ENCODE measurements at places on chromosomes 16 and 17.
A peak's percentile ranks its signal among the peaks of the same experiment; 100 is the strongest.

- H3K4me3 ChIP-seq, result no peak overlapping the region
These were observed 3.0 kb upstream of the ABR start for GRCh38 chr17:1182811-1183170.

DNA sequence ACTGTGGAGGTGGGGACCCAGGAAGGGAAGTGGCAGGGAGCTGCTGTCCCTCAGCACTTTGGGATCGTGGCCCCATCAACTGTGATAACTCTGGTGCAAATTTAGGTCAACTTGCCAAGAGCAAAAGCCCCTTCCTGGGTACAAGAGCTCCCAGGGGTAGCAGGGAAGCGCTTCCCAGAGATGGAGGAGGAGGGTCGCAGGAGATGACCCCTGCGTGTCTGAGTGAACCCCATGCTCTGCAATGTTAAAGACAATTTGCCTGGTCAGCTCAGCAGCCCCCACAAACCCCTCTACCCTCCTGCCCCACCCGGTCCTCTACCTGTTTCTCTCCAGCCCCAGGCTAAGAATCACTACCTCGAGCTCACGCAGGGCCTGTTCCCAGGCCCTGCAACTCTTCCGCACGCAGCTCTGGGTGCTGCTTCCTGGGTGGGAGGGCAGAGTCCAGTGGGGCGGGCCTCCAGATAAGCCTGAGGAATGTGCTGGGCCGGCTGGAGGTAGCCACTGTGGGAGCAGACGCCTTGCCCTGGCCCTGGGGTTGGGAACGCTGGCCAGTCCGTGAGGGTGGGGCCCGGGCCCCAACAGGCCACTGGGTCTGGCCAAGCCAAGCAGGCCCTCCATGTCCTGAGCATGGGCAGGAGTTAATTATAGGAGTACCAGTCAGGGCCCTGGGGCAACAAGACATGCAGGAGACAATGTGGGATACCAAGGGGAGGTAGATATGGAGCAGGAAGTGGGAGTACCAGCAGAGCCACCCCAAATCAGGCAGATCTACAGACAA lies 6.1 kb downstream of the DOK4 start:
- H3K4me1 ChIP-seq, result peaks cover 9% of the 10 kb centered on the region
- no peak overlapping the region for H3K4me3 ChIP-seq
- 0 out of 2 replicates have a peak, but pooled peaks cover 3% of the 10 kb centered on the region for H3K27me3 ChIP-seq
- no peaks in the 10 kb centered on the region for H3K36me3 ChIP-seq

GRCh38 chr17:72850410-72851118 lies 241.9 kb downstream of the SLC39A11 start:
- H3K36me3 ChIP-seq, result no peaks in the 10 kb centered on the region
- H3K4me1 ChIP-seq, result no peaks in the 10 kb centered on the region
- H3K4me3 ChIP-seq, result no peak overlapping the region
- no peaks in the 10 kb centered on the region for H3K27me3 ChIP-seq

DNA sequence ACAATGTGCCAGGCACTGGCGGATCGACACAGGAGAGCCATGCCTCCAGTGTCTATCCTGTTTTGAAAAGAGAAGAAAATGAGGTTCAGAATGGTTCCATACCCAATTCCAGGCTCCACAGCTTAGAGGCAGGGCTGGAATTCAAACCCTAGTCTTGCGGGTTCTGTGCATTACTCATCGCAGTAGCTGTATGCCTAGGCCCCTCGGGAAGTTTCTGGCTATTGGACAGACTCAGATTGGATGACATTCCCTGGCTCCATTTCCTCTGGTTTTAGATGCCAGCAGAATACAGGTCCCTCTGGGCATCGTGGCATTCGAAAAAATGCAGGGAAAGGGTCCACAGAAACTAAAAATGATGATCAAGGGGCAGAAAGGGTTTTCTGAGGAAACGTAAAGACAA lies 184.7 kb downstream of the COPRS start:
- no peaks in the 10 kb centered on the region for H3K36me3 ChIP-seq
- no peak for DNase-seq
- no peaks in the 10 kb centered on the region for H3K4me1 ChIP-seq
- no peaks in the 10 kb centered on the region for H3K27me3 ChIP-seq
- no peak overlapping the region for H3K27ac ChIP-seq

DNA sequence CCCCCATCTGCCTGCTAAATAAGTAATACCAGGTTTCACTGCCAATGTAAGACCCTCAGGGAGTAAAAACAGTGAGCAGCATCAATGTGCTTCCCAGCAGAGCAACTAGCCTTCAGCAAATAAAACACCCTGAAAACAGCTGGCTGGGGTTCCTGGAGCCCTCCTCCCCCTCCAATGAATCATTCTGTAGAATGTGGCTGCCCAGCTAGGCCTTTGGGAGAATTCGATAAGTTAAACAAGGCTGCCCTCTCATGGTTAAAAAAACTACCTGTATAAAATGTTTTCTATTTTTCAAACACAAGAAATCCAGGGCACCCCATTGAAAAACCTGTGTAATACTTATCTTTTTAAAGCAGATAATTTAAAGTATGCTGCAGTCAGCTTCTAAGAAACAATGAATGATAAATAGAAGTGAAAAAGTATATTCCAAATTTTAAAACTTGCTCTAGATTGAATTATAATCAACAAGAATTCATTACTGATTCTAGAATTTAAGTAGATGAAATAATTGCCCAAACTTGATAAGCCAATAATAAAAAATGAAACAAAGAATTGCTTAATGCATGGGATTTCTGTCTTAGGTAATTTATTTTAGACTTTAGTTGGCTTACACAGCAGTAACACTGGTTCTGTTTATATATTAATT lies 9.4 kb upstream of the TOM1L1 start:
- no peaks in the 10 kb centered on the region for H3K27me3 ChIP-seq
- DNase-seq, result peak; percentile 59
- H3K36me3 ChIP-seq, result no peaks in the 10 kb centered on the region
- no peaks in the 10 kb centered on the region for H3K4me1 ChIP-seq
- H3K4me3 ChIP-seq, result no peak overlapping the region
- H3K27ac ChIP-seq, result no peak overlapping the region

DNA sequence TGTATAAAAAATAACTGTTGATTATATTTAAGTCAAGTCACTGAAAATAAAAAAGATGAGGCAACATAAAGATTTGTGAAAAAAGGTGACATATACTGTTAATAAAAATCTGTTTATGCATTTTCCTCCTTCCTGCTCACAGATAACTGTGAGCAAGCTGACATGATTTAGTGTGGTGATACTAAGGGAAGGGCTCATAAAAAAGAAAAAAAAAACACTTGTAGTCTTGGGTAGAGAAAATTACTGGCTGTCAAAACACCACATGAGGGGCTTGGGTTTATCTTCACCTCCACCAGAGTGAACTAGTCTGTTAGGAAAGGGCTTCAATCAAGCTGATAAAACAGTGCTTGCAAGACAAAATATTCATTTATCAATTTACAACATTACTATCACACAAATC lies 247.6 kb downstream of the CNTNAP4 start:
- no peak for DNase-seq
- H3K27me3 ChIP-seq, result no peaks in the 10 kb centered on the region
- H3K4me3 ChIP-seq, result no peak overlapping the region
- no peak overlapping the region for H3K27ac ChIP-seq
- no peaks in the 10 kb centered on the region for H3K36me3 ChIP-seq

DNA sequence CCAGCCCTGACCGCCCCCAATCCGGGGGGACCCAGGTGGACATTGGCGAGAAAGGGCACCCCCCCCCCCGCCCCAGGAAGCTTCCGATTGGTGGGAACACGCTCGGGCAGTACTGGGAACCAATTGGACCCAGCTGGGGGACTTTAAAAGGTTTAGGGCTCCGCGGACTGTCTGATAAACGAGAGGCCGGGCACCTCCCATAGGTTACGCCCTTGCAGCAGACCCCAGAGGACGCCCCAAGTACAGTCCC lies 245 bp downstream of the TMEM256 start:
- no peak overlapping the region for H3K27ac ChIP-seq
- H3K27me3 ChIP-seq, result peaks cover 26% of the 10 kb centered on the region
- H3K4me1 ChIP-seq, result peaks cover 4% of the 10 kb centered on the region
- peak overlapping the region; percentile 76 for H3K4me3 ChIP-seq
- H3K36me3 ChIP-seq, result no peaks in the 10 kb centered on the region

- peak within 1 kb of the TSS; percentile 74 for H3K4me3 ChIP-seq
- peak; percentile 89 for DNase-seq
- H3K4me1 ChIP-seq, result no peaks in the 10 kb centered on the region
- peak within 1 kb of the TSS; percentile 29 for H3K27ac ChIP-seq
- no peaks in the 10 kb centered on the region for H3K27me3 ChIP-seq
These were observed at the start of the genes NAA60 and ZNF597 for GRCh38 chr16:3443108-3444031. TSS of gene NAA60 (plus strand) at chr16:3443680. CDS start at chr16:3476228, 32,548 bp downstream. TSS of gene ZNF597 (minus strand) at chr16:3443504. CDS start at chr16:3443153, 351 bp downstream.

DNA sequence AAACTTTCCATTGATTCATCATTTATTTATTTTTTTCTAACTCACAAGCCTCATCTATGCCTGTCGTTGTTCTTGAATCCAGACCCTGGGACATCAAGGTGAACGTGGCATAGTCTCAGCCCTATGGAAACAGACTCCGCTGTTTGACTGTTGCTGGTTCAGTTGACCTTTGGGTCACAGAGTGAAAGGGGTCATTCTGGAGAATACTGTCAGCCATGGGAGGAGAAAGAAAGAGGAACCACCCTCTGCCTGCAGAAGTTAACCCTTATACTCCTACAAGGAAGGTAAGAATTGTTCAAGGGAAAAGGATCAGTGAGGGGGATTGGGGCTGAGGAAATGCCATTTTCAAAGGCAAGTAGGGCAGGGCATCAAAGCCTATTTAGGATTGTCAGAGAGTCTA lies 387.6 kb upstream of the MAF start:
- H3K4me3 ChIP-seq, result no peak overlapping the region
- H3K4me1 ChIP-seq, result no peaks in the 10 kb centered on the region
- DNase-seq, result no peak
- H3K27ac ChIP-seq, result no peak overlapping the region
- H3K27me3 ChIP-seq, result no peaks in the 10 kb centered on the region

- H3K27ac ChIP-seq, result peak overlapping the region; percentile 74
- no peak overlapping the region for H3K4me3 ChIP-seq
- H3K4me1 ChIP-seq, result peaks cover 41% of the 10 kb centered on the region
- no peak for DNase-seq
These were observed 14.9 kb downstream of the MYO1D start for GRCh38 chr17:32861981-32862380.

DNA sequence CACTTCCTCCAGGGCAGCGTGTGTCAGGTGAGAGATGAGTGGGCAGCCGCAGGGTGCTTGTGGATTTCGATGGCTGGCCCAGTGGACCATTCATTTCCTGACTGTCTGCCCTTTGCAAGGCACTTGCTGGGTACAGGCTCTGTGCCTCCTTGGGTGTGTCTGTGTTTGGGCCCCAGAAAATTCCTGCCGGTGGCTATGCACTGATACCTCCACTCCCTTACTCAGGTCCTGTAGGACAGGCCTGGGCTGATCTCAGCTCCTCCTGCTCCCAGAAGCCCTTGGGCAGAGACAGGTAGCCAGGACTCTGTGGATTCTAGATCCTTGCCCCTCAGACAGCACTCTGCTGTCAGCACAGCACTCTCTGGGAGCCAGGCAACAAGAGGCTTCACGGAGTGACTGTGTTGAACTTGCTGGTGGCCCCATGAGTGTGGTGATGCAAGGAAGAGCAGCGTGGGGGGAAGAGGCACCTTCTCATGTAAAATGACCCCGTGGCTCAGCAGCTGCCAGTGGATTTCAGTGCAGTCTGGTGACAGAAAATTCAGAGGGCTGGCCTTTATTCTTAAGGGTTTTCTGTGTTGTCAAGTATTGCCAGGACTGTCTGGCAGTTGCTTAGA lies 29.0 kb downstream of the PGS1 start:
- DNase-seq, result no peak
- no peak overlapping the region for H3K4me3 ChIP-seq

DNA sequence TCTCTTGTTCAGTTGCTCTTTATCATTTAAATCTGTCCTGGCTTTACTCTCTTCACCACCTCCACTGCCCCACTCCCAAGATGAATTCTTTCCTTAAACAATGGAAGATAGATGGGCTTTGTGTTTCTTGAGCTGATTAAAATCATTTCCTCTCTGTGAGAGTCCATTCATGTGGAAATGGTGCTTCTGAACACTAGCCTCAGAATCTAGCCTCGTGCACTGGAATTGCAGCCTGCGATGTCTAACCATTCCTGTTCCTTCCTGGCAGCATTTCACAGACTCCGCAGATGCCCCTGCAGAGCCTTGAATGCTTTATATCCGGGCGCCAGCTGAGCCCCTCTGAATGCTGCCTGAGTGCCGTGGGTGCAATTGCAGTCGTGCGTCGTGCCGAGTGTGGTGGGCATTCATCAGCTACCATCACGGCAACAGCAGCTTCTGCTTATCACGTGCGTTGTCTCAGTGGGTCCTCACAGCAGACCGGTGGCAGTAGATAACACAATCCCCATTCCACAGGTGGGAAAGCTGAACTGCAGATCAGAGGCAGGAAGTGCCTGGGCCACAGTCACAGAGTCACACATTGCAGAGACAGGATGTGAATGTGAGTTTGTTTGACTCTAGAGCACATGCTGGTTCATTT lies 172.8 kb upstream of the WSCD1 start:
- H3K36me3 ChIP-seq, result no peaks in the 10 kb centered on the region
- H3K27ac ChIP-seq, result no peak overlapping the region
- H3K4me1 ChIP-seq, result peaks cover 26% of the 10 kb centered on the region
- no peak overlapping the region for H3K4me3 ChIP-seq
- no peak for DNase-seq
- H3K27me3 ChIP-seq, result no peaks in the 10 kb centered on the region

DNA sequence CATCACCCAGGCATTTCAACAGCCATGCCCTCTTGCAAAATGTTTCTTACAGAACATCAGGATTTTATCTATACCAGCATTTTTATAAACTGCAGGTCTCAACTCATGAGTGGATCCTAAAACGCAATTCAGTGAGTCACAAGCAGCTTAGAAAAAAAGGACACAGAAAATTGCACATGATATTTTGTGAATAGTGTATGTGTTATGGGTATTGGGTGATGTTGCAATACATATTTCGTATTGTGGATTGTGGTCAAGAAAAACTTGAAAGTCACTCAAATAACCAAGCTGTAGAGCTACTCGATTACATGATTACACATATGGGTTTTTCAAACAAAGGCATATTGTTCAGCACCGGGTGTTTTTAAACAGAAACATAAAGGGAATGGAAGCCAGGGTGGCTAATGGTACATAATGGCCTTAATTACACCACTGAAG lies 1.4 kb downstream of the WIPI1 start:
- no peak overlapping the region for H3K27ac ChIP-seq
- no peak for DNase-seq
- no peaks in the 10 kb centered on the region for H3K27me3 ChIP-seq
- peaks cover 31% of the 10 kb centered on the region for H3K4me1 ChIP-seq
- no peaks in the 10 kb centered on the region for H3K36me3 ChIP-seq

GRCh38 chr17:72294487-72294893 lies 173.7 kb downstream of the SOX9 start:
- no peak overlapping the region for H3K27ac ChIP-seq
- H3K27me3 ChIP-seq, result no peaks in the 10 kb centered on the region
- no peak for DNase-seq
- H3K36me3 ChIP-seq, result no peaks in the 10 kb centered on the region

- no peaks in the 10 kb centered on the region for H3K27me3 ChIP-seq
- DNase-seq, result no peak
- H3K4me3 ChIP-seq, result no peak overlapping the region
- H3K36me3 ChIP-seq, result no peaks in the 10 kb centered on the region
These were observed 7.5 kb downstream of the SLC6A4 start for GRCh38 chr17:30228011-30228410.

DNA sequence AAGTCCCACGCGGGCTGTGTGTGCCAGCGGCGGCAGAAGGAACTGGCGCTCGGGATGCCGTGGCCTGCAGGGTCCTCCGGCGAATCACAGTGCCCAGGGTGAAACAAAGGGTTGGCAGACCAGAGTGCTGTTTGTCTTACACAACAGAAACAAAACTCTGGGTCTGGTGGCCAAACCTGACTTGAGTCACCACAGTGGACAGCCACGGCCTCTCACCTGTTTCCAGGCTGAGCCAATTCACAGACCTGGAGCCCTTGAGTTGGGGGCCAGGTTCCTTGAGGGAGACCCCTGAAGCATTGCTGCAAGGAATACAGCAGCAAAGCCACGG lies 2.1 kb upstream of the CHMP6 start:
- no peaks in the 10 kb centered on the region for H3K36me3 ChIP-seq
- no peak overlapping the region for H3K27ac ChIP-seq
- peaks cover 8% of the 10 kb centered on the region for H3K4me1 ChIP-seq
- DNase-seq, result no peak

Measured in MM.1S (cell line).